ENCODE measurements at places on chromosomes 3 and 15. TPM values are rescaled to one million over a fixed set of nuclear protein-coding genes. Genes with fewer than 3 reads are reported as not detected.

- no peak for DNase-seq
- H3K4me3 ChIP-seq, result no peak overlapping the region
- H3K27ac ChIP-seq, result no peak overlapping the region
- no peaks in the 10 kb centered on the region for H3K36me3 ChIP-seq
- peaks cover 42% of the 10 kb centered on the region for H3K4me1 ChIP-seq
Observed at GRCh38 chr3:190053919-190054672, 66.6 kb downstream of the P3H2 start.

The GOLGA6L10 gene
- 1.3 TPM for total RNA-seq

DNA sequence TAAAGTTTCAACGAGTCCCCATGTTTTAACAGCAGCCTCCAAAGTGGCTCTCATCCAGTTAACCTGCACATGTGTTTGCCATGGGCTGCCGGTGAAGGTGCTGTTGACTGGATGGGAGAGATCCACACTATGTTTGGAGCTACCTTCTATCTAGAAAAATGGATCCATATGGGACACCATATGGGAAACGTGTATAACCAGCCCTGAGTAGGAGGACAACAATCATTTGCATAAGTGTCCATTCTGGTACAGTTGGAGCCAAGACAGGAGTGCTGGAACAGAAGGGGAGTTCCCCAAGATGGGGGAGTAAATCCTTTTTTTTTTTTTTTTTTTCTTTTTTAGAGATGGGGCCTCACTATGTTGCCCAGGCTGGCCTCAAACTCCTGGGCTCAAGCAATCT is 36.6 kb downstream of the MKRN2 start:
- no peak for DNase-seq
- no peak overlapping the region for H3K27ac ChIP-seq
- H3K27me3 ChIP-seq, result no peaks in the 10 kb centered on the region
- H3K4me3 ChIP-seq, result no peak overlapping the region
- H3K36me3 ChIP-seq, result peaks cover 3% of the 10 kb centered on the region

DNA sequence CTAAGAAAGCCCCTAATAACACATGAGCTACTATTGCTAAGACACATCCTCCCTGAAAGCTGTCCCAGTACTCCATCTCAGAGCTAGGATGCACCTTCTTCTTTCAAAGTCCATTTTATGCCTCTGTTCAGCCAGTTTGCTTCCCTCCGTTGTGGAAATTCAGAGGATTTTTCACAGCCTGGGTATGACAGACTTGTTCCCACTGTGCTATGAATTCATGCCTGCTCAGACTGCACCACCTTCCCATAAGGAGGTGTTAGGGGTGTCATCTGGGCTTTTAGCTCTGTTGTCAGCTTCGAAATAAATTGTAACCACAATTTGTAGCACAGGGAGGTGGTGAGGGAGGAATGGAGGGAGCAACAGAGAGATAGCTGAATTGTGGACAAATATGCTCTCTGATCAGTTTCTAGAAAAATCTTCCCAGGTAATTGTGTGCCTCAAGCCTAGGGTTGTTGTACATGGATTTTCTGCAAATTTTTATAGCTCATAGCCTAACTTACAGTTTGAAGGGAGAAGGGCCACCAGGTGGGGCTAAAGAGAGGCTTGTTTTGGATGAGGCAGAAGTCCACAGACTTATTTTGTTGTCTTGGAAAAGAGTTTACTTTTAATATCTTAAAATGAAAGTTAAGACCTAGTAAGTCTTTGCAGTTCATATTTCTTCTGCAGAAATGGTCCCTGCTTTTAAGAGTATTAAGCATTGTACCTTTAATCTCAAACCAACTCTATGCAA is 462.0 kb downstream of the PDCD6IP start:
- peaks cover 22% of the 10 kb centered on the region for H3K4me1 ChIP-seq
- no peaks in the 10 kb centered on the region for H3K27me3 ChIP-seq
- no peak overlapping the region for H3K27ac ChIP-seq

The GPR87 gene
- not detected for total RNA-seq

The NCKIPSD gene
- total RNA-seq, result 32.8 TPM

The GABRA5 gene
- 4.4 TPM for total RNA-seq

Measured in neural progenitor cell (in vitro differentiated cells).